Fibroblast of skin of back (primary cell): ENCODE measurements at places on chromosomes 6 and 20.

GRCh38 chr6:16337295-16337975 lies 99.0 kb downstream of the GMPR start:
- DNase-seq = peak; percentile 98

GRCh38 chr6:54255886-54256285 lies 52.4 kb upstream of the TINAG start:
- peak; percentile 19 for DNase-seq

DNA sequence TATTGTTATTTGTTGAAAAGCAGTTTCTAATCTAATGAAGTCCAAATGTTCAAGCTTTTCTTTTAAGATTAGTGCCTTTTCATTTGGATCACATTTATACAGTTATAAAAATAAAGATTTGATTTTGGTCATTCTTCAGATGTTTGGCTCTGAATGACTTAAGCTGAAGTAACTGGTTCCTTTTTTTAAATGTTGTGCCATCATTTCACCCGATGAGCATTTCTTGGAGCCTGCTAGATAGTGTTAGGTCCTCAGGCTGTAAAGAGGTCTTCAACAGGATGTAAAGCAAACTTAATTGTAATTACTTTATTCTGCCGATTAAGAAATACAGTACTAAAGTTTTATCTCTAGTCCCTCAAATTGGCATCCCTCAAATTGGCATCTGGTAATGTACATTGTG lies 41.2 kb upstream of the ASIP start:
- DNase-seq = no peak

DNA sequence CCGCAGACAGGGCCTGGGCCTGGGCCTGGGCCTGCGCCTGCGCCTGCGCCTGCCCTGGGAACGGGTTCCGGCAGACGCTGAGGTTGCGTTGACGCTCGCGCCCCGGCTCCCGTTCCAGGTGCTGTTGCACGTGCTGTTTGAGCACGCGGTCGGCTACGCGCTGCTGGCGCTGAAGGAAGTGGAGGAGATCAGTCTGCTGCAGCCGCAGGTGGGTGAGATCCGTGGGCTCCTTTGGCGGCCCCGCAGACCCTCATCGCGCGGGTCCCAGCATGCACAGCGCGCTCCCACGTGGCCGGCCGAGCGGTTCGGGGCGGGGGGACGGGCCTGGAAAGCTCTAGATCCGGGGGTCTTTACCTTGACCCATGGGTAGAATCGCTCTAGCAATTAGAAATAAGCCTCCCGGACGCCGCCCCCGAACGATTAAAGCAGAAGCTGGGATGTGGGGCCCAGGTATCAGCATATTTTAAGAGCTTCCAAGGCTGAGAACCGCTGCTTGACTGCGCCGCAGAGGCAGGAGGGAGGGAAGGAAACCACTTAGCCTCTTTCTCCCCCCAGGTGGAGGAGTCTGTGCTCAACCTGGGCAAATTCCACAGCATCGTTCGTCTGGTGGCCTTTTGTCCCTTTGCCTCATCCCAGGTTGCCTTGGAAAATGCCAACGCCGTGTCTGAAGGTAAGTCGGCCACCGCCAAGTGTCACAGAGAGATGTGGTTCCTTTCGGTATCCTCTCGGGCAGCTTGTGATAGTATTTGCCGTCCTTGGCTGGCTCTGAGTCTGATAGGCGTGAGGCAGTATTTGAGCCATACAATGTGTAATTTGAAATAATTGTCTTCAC lies 508 bp downstream of the NOP56 start:
- DNase-seq = no peak

DNA sequence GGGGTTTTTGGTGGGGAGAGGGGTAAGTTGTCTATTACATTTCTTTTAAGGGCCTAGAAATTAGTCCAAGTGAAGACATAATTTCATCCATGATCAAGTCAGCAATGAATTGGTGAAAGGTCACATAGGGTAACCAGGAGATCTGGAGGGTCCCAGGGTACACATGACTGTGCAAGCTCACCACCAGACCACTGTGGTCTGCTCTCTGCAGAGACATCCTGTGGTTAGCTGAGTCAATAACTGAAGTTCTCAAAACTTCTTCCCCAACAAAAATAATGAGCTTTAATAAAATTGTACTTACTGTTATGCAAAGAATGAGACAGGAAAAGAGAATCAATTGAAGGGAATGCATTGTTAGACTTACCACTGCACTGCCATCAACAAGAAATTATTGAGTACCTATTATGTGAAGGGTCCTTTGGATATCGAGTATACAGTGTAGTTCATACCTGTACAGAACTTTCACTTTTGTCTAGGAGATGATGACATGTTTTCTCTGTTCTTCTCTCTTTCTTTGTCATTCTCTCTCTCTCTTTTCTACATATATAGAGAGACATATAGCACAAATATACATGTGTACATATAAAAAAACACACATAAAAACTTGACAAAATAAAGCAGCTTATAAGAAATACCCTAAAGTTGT lies 209.8 kb downstream of the GJA1 start:
- DNase-seq = peak; percentile 81

- DNase-seq = no peak
Measured at GRCh38 chr6:118292558-118292957, 255.5 kb upstream of the PLN start.

GRCh38 chr6:132865364-132865763 lies 51.0 kb downstream of the RPS12 start:
- no peak for DNase-seq

- peak; percentile 42 for DNase-seq
Measured at GRCh38 chr6:160102956-160103824, 18.4 kb upstream of the SLC22A1 start.

DNA sequence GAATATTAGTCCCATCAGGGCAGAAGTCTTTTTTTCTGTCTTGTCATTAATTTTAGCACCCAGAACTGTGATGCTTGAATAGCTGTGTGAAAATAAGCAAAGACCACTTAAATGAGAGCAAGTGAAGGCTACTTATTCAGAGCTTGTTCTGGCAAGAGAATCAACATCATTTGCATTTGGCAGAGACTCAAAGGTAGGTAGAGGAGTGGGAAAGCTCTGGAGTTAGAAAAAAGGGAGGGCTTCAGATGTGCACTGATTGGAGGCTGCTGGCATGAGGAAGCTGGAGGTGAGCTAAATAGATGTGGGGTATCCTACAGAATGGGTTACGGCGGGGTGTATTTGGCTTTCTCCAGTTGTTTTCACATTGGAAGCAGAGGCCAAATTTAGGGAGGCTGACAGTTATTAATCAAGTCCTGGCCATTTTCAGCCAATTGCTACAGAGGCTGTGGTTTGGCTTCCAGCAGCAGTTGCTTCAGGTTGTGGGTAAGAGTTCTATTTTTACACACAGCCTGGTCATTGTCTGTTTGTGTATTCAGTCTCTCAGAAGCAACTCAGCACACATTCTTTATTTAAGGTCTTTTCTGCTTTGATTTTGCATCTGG lies 254.3 kb downstream of the BTBD3 start:
- DNase-seq = peak; percentile 31

GRCh38 chr6:90412538-90413369 lies 116.1 kb upstream of the BACH2 start:
- no peak for DNase-seq

- no peak for DNase-seq
Measured at GRCh38 chr20:16916165-16916564, 168.0 kb downstream of the OTOR start.

- DNase-seq = peak; percentile 40
Measured at GRCh38 chr6:155419161-155419560, 36.5 kb downstream of the NOX3 start.

GRCh38 chr6:87995461-87995860 lies 52.2 kb upstream of the SPACA1 start:
- DNase-seq = no peak

DNA sequence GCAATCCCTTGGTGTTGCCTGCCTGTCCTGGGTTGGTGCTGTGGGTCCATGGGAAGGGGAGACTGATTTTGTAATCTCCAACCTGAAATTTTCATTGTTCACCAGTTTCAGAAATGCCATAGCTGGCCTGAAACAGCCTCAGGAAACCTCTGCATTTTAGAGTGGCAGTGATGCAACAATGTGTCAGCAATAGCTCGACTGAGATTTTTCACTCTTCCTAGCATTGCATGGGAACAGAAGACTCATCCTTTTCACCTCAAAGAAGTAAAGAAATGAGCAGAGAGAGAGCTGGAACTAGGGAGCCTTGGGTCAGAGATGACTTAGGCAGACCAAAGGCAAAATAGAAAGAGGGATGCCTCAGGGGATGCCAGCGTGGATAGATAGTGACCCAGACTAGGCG lies 23.7 kb upstream of the TMEM14A start:
- DNase-seq = peak; percentile 48

DNA sequence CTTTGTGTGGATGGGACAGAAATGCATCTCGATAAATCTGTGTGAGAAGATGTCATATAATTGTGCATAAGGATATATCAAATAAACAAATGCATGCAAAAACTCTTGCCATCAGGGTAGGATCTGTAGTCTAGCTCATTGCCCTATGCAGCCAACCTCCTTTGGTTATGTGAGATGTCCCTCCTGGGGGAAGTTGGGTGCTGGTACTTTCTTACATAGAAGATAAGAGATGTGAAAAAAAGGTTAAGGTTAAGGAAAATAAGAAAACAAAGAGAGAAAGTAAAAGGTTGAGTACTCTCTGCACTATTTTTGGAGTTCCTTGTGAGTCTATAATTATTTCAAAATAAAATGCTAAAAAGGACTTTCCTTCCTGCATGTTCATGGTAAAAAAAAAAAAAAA lies 30.4 kb downstream of the ZDHHC14 start:
- no peak for DNase-seq

GRCh38 chr20:49318091-49318429 lies 40.2 kb upstream of the ZNFX1 start:
- no peak for DNase-seq

GRCh38 chr6:105545228-105545920 lies 142.5 kb upstream of the PREP start:
- DNase-seq = peak; percentile 15

DNA sequence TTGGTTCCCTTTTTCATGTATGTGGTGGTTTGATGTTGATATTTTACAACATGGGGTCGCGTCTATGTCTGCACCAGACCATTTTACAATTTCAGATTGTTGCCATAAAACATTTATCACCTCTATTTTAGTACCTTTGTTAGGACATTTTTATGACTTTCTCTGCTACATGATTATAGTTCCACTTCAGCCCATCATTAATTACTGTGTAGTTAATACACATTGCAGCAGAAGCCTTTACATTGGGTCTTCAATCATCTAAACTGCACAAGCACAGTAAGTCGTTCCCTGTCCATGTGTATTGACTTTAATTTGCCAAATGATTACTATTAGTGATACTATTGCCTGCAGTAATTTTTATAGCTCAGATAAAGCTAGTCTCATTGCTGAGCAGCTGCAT lies 15.7 kb upstream of the TMEM217 start:
- no peak for DNase-seq

DNA sequence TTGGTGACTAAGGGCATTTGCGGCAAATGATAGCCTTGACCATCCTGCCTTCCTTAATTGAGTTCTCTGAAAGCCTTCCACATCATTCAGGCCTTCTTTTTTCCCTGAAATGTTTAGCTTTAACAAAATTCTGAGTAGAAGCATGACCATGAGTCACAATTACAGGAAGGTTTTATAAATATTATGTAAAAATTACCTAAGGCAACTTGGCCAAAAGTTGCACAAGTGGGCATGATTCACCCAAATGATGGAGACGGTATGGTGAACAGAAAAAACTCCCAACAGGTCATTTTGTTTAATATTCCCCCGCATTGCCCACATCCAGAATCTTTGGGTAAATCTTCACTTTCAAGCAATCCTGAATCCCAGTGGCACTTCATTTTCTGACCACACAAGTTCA lies 37.0 kb downstream of the MC3R start:
- no peak for DNase-seq

GRCh38 chr20:6663104-6663503 lies 104.4 kb upstream of the BMP2 start:
- no peak for DNase-seq

GRCh38 chr20:32480371-32481241 lies 104.5 kb downstream of the NOL4L start:
- no peak for DNase-seq

DNA sequence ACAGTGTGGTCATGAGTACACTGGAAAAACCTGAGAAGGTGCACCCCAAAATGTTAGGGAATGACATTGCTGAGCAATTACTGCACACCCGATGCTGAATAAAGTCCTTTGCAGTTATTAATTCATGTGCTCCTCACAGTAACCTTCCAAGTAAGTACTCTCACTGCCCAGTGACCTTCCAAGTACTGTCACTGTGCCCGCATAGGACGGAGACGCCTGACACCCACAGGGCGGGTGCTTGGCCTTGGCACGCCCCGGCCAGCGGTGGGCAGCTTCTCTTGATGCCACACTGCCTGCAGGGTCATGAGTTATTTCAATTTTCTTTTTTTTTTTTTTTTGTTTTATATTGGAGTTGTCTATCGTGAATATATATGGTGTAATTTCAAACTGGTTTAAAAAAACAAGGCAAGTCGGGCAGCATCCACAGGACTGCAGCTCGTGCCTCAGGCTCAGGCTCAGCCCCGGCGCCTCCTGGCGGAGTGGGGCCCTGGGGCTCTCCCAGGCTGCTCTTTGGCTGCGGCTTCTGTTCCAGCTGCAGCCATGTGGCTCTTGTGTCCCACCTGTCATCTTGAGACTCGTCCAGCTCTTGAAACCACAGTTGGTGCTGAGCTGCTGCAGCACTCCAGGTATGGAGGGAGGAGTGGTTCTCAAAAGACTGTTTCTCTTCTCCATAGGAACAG lies 27.0 kb downstream of the PNLDC1 start:
- no peak for DNase-seq

DNA sequence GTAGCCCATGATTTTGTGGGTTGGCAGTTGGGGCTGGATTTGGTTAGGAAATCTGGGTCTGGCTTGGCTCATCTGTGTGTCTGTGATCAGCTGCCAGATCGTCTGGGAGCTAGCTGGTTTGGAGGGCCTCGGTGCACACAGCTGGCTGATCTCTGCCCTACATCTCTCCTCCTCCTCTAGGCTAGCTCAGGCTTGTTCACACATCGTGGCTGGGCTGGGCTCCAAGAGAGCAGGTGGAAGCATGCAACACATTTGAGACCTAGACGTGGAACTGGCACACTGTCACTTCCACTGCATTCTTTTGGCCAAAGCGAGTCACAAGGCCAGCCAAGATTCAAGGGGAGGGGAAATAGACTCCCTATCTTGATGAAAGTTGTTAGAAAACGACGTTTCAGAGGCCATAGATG lies 15.9 kb downstream of the NDUFAF5 start:
- DNase-seq = peak; percentile 23

DNA sequence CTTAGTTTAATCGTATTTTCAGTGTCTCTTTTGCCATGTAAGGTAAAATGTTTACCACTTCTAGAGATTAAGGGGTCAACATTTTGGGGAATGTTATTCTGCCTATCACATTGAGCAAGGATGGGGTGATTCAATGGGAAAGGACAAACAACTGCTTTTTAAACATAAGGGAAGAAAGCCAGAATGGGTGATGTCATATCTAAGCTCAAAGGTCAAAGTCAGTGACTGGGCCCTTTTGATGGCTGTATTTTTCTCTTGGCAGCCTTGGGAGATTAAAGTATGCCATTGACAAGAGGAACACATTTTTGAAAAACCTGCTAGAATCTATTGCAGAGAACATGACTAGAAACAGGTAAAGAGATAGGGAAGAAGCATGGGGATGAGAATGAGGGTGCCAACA lies 477.3 kb upstream of the IRAK1BP1 start:
- DNase-seq = no peak

- DNase-seq = no peak
Measured at GRCh38 chr20:47991875-47992488, 206.7 kb upstream of the SULF2 start.

- DNase-seq = no peak
Measured at GRCh38 chr20:58028123-58028522, 200.3 kb downstream of the ANKRD60 start.

- no peak for DNase-seq
Measured at GRCh38 chr6:7196019-7196402, 88.2 kb downstream of the RREB1 start.

- no peak for DNase-seq
Measured at GRCh38 chr6:105794239-105794638, 291.9 kb upstream of the PRDM1 start.
